ENCODE measurements at places on chromosomes 11 and 22.

DNA sequence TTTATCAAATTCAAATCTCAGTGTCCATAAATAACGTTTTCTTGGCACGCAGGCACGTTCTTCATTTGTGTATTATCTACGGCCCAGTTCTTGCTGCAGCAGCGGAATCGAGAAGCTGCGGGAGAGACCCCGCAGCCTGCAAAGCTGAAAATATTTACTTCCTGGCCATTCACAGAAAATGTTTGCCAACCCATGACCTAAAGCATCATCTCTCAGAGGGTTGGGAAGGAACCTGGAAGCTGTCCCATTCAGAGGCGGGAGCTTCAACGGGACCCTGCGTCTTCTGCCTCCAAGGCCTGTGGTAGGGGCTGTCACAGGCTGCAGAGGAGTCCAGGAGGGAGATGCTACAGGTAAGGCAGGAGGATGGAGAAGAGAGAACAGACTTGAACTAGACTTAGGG, 319.2 kb downstream of the MN1 start:
- no peak for DNase-seq

GRCh38 chr11:60915248-60915914, 1.4 kb downstream of the TMEM109 start:
- peak; percentile 47 for DNase-seq

DNA sequence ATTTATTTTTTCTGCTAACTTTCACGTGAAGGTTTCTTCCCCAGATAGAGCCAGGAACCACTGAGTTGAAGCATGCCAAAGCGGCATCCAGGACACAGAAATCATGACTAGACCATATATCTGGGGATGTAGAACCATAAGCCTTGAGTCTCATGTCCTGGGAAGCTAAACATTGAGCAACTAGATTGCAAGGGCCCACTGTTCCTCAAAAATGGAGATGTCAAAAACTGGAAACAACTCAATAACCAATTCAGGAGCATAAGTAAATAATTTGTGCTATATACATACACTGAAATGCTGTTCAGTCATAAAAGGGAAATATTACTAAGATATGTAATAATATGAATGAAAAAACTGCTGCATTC, 29.0 kb upstream of the CARD16 start:
- DNase-seq, result no peak

DNA sequence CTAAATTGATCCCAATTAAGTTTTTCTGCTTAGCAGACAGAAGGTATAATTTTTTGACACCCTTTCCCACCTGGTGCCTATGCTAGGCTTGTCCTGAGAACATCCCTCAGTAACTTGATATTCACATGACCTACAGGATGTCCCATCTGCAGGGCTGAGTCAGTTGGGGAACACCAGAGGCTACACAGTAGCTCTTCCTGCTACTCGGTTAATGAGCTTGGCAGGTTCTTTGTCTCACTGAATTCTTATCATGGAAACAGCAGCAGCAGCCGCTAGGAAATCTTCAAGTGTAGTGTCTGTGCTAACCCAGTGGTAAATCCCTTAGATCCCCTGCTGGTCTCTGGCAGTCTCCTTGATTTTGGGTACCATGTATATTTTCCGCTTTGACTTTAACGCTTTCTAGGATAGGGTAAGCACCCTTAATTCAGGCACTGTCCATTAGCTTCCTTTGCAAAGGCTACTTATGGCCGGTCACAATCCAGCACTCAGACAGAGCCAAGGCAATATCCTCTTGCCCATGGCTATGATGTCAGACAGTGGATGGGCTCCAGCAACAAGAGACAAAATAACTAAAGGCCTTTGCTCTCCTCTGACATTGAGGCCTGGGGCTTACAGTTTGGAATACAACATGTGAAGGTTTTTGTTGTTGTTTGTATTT, 8.5 kb downstream of the MRPL16 start:
- no peak for DNase-seq

DNA sequence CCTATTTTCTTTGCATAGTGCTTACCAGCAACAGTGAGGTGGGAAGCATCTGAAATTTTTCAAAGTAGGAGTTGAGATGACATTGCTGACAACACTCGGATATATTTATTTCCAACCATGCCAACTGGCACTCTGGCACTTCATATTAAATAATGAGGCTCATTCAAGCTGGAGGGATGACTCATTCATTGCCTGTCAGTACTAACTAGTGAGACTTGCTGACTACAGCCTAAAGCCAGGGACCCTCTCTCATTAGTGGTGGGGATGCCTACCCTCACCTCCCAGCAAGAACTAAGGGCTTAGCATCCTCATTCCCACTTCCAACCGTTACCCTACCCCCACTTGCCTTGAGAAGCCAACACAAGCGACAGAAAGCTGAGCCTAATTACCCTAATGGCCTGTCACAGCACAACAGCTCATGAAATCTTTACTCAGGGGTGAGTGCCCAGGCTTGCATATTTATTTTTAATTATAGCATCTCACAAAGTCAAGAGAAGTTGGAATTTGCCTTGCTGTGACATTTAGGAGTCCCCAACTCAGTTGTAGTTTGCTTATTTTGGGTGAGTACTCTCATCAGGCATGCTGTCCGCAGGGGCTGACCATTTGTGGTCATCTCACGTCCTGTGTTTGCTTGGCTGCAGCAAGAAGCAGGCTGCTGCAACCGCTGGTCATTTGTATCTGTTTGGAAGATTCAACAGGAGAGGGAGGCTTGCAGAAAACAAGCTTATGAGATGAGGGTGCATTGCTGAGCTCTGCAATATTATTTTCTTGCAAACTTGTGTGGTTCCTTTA, 181.6 kb upstream of the POU2AF2 start:
- DNase-seq, result no peak

GRCh38 chr22:28907311-28908008, 24.1 kb downstream of the ZNRF3 start:
- no peak for DNase-seq

All from activated CD8-positive, alpha-beta memory T cell treated with anti-CD3 and anti-CD28 coated beads for 1 hour (primary cell).